Upper lobe of right lung (tissue), 1 donor: ENCODE measurements at places on chromosomes 11 and 22. TPM values are rescaled to one million over a fixed set of nuclear protein-coding genes. Genes with fewer than 3 reads are reported as not detected.

ABCG4 gene
- 0.14 TPM for total RNA-seq

MS4A6E gene
- not detected for total RNA-seq

SYNGR1 gene
- total RNA-seq, result 14.0 TPM

OR51B5 gene
- not detected for total RNA-seq

SLC22A25 gene
- total RNA-seq, result not detected

KLHDC7B gene
- 0.69 TPM for total RNA-seq

YPEL1 gene
- 6.7 TPM for total RNA-seq

CYP2D6 gene
- 1.0 TPM for total RNA-seq

OR6T1 gene
- not detected for total RNA-seq

SLC25A1 gene
- total RNA-seq, result 63.0 TPM

ACR gene
- 4.5 TPM for total RNA-seq
